ENCODE measurements at places on chromosomes 3 and 15.

GRCh38 chr3:98809557-98809956 lies 46.4 kb downstream of the ST3GAL6 start:
- no peak for DNase-seq

DNA sequence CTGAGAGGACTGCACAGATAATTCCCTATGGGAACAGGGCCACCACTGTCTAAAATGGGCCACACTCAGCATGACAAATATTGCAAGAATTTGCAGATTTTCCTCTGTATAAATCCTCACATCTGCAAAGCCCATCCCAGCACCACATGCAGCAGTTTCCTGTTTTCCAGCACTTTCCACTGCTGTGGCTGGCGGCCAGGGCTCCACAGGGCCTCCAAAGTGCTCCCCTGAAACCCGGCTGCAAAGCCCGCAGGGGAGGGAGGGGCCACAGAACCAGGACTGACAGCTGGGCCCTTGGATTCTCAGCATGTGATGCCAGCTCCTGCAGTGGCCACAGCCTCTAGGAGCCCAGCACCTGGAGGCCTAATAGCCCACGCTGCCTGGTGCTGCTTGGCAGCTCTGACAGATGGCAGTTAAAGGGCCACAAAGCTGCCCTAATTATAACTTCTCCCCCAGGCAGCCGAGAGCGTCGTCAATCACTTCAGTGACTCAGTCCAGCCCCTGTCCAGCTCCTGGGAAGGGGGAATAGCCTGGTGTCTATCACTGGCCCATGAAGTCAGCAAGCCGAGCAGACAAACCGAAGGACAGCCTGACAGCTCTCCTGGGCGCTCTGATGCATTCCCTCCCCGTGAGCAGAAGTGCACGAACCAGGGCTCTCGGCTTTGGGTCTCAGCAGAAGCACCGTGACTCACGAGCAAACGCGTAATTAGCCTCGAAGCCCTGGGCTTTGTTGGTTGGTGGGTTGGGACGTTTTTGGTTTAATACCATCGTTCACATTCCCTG lies 4.7 kb downstream of the LRRC15 start:
- no peak for DNase-seq

- no peak for DNase-seq
Measured at GRCh38 chr3:101998256-101998926, 149.1 kb downstream of the NFKBIZ start.

DNA sequence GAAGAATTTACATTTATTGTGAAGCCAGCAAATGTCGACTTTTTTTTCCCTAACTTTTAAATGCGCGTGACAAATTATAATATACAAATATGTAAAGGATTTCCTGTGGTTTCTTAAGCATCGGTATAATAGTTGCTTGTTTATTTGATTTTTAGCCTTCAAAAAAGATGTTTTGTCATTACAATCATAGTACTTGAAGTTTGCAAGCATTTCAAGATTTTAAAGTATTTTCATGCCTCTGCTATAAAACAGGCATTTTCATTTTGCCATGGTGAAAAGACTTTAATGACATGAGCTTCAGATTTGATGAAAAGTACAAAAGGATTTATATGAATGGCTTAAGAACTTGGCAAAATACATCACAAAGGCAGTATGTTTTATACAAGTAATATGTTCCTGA lies 9.4 kb upstream of the P2RY12 start:
- DNase-seq, result no peak

DNA sequence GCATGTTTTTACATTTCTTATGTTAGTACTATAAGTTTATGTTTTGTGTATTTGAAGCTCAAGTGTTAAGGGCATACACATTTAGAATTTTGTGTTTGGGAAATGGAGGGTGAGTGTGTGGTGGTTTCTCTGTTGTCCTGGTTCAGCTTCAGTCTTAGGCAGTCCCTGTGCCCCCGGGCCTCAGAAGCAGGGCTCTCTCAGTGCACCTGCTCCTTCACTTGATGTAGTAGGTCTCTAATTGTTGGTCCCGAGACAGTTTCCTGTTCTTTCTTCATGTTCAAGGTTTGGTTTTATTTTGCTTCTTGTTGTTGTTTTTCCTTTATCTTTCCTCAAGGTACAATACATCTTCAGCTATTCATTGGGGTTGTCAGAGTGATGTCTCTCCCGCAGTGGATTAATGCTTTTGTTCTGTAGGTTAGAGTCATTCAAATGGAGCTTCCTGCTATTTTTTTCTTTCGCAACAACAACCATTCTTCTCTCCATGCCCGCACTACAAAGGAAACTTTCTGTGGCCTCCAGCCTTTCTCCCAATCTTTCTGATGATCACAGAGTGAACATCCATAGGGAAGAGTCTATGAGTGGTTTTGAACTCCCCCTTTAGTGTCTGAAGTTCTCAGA lies 177.8 kb upstream of the GOLGA6L4 start:
- no peak for DNase-seq

- no peak for DNase-seq
Measured at GRCh38 chr3:132087356-132087755, 52.5 kb upstream of the CPNE4 start.

GRCh38 chr15:57657619-57658018 lies 48.9 kb upstream of the POLR2M start:
- DNase-seq, result no peak

- no peak for DNase-seq
Measured at GRCh38 chr3:153783106-153783505, 338.1 kb upstream of the ARHGEF26 start.

DNA sequence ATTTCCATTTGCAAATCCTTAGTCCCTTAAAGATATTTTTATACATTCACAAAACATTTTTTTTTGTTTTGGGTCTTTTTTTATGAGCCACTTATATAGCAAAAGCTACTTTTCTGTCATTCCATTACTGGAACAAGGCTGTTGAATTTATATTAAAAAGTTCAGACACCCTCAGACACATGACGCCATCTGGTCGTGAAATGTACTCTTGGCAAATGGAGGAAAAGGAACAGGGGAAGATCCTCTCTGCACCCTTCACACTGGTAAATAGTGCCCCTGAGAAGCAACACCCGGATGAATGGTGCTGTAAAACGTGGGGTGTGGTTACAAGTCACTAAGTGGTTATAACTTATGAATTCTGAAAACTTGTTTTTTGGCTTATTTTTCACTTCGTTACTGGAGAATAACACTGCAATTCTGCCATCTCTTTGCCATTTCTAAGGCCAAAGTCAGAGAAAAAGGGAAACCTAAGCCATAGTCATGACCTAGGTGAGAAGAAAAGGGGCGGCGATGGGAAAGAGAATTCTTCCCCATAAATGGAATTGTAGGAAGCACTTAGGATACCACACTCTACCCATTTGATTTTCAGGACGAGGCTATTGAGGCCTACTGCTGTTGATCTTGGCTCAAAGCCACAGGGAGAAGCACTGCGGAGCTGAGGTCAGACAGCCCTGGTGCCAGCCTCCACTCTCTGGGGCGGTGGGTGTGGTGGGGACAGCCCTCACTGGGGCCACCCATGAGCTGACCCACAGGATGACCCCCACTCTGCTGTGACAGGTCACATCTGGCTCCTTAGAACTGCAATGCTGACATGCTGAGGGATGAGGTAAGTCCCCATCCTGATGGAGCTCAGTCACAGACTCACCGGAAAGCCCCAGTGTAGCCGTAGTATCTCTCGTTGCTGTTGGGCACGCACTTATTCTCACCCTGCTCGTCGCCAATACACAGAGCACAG lies 21.9 kb downstream of the LTF start:
- no peak for DNase-seq

- DNase-seq, result no peak
Measured at GRCh38 chr15:98437752-98438151, 210.6 kb upstream of the IGF1R start.

DNA sequence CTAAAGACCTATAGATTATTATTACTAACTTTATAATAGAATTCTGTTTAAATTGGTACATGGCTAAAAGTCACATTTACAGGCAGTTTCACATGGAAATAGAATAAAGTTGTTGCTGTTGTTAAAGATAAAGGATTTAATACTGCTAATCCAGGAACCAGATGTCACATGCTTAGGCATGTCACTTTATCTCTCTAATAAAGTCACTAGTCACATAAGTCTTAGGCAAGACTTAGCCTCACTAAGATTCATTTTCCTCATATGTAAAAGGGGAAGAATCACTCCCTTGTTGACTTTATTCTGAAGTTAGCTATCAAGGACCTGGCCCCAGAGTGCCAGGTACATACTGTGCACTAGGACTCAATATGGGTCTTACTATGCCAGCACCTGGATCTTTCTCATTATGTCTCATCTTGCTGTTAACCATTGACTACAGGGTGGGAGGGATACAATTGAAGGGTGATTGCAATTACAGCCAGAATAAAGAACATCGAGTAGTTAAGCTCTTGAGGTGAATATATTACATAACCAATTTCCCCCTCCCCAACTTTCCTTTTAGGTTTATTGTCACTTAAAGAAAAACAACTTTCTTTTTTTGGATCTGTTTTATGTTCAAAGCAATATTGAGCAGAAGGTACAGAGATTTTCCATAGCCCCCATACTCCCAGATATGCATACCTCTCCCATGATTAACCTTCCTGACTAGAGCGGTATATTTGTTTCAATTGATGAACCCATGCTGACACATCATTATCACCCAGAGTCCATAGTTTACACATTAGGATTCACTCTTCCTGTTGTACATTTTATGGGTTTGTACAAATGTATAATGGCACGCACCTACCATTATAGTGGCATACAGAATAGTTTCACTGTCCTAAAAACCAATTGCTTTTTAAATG lies 36.6 kb downstream of the LNP1 start:
- no peak for DNase-seq

DNA sequence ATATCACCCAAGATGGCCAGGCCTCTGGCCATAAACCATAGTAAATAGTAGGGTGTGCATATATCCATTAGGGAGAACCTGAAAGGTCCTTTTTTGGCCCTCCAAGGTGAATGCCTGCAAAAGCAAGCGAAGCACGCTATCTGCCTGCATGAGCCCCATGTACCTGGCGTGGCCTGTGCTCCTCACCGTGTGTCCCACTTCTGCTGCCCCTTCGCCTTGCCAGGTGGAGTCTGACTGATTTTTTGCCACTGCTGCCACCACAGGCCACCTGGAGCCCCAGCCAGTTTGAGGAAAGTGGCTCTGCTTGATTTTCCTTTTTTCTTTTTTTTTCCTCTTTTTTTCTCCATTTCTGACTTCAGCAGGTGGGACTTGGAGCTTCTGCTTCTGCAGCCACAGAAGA lies 139.7 kb downstream of the SNRPN start:
- DNase-seq, result no peak

GRCh38 chr3:32282578-32283154 lies 44.2 kb downstream of the CMTM8 start:
- no peak for DNase-seq

DNA sequence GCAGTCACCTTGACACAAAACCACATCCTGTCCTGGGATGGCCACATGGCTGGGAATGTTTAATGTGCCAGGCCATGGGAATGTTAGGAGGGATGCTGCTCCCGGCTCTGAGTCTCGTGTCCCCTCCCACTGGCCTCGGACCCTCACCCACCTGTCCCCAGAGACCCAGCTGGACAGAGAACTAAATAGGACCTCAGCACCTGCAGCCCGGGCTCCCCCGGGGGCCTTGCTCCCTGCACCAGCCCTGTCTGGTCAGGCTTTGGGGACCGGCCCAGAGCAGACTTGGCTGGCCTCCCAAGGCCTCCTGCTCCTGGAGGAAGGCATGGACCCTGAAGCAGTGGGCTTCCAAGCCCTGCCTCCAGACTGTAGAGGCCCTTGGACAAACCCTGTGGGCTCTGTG lies 100.0 kb upstream of the IQSEC1 start:
- DNase-seq, result no peak

- DNase-seq, result no peak
Measured at GRCh38 chr3:139715743-139716360, 38.1 kb upstream of the NMNAT3 start.

DNA sequence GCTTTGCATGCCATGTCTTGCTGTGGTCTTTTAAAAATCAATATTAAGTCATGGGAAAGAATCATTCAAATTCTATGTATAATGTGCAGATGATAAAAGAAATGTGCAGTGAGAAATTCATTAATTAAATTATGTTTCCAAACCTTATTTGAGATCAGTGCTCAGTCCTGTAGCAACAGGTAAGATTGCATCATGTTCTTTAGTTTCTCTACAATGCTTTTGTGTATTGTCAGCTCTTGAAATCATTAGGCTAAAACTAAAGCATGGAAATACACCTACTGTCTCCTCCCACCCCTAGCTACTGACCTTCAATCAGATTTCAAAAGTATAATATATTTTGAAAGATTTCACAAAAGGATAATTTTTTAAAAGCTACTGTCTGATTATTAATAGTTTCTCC lies 612.7 kb downstream of the ROBO2 start:
- no peak for DNase-seq

GRCh38 chr3:194225988-194226663 lies 90.2 kb downstream of the HES1 start:
- no peak for DNase-seq

DNA sequence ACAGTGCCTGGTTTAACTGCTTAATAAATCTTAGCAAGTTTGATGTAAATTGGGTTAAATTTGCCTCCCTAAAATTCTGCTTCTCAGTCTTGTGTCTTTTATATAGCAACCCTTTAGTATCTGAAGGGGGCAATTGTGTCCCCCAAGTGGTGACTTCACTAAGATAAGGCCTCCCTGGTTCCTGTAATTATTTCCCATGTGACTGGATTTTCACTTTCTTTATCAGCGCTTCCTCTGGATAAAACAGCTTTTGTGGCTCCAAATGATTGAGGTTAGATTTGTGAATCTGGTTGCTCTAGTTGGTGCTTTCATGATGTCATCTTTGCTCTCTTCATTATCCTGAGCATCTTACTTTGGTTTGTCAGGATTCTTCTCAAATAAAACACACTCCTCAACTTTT lies 334.3 kb upstream of the CTDSPL start:
- DNase-seq, result no peak

GRCh38 chr3:122318620-122319019 lies 6.4 kb upstream of the CSTA start:
- no peak for DNase-seq

DNA sequence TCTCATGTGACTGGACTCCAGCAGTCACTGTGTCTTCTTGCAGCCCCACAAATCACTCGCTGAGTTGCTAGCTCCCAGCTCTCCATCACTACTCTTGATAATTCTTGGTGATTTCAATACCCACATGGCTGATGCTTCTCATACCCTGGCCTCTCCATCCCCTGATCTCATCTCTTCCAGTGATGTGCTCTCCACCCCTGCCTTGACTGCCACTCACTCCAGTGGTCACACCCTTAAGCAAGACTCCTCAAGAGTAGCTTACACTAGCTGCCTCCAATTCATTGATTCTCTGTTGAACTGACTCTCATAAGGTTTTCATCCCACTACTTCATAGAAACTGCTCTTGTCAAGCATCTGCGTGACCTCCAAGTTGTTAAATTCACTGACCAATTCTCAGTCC lies 837 bp downstream of the GRK7 start:
- no peak for DNase-seq

DNA sequence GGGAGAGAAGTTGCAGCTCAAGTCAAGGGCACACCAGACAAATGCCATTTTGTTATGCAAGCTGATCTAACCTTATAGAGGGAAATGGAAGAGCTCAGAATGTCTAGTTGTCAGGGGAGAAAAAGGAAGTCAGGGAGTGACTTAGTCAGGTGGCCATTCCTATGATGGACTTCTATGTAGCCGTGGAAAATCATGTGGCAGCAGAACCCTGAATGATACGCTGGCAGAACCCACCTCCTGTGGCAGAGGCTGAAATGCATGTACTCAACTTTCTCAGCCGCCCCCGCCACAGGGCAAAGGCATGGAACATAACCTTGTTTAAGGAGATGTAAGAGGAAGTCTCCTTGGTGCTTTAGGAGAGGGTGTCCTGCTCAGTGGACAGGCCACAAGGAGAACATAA lies 37.7 kb upstream of the PARL start:
- no peak for DNase-seq

All from D721Med (cell line).